Heart right ventricle (tissue), 16 donors: ENCODE measurements at places on chromosomes 7 and 10. TPM values are rescaled to one million over a fixed set of nuclear protein-coding genes. Genes with fewer than 3 reads are reported as not detected.

DNA sequence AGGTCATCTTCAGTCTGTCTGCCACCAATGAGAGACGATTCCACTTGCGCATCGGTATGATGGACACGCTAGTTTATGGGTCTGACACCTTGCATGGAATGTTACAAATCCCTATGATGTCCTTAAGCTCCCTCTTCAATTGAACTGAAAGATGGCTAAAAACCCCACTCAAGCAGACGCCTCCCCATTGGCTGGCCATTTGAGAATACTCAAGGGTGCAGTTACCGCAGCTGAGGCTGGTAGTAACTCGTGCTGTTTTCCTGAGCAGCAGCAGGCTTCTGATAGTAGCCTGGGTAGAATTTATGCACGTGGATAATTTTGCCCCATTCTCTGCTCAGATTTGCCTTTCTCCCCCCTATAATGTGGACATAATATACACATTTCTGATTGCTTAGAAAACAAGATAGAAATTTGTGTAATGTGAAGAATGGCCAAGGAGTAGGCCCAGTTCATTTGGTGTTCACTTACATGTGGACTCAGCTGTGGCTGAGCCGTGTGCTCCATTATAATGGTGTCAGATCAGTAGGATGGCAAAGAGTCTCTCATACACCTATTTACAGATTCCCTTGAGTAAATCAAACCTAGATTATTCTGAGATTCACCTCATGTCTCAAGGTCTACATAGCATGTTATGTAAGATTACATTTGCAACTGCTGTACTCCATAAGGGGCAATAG, 142.8 kb downstream of the HIBADH start:
- DNase-seq, result no peak

Gene SYCE1
- polyA plus RNA-seq, result 0.44 TPM

- no peak for DNase-seq
Observed at GRCh38 chr10:102435529-102436233, 3.3 kb upstream of the CUEDC2 start.

Gene ITGA8
- polyA plus RNA-seq, result 2.2 TPM

GRCh38 chr10:119135513-119135881, 30.0 kb downstream of the SFXN4 start:
- no peak for DNase-seq

Gene HPS1
- 39.4 TPM for polyA plus RNA-seq

GRCh38 chr7:123974326-123974908, 49.4 kb downstream of the SPAM1 start:
- DNase-seq, result no peak

GRCh38 chr10:31701546-31701945, 227.1 kb downstream of the ARHGAP12 start:
- no peak for DNase-seq

GRCh38 chr7:133535308-133535707, 282.4 kb downstream of the EXOC4 start:
- no peak for DNase-seq

Gene OPN1SW
- polyA plus RNA-seq, result not detected

DNA sequence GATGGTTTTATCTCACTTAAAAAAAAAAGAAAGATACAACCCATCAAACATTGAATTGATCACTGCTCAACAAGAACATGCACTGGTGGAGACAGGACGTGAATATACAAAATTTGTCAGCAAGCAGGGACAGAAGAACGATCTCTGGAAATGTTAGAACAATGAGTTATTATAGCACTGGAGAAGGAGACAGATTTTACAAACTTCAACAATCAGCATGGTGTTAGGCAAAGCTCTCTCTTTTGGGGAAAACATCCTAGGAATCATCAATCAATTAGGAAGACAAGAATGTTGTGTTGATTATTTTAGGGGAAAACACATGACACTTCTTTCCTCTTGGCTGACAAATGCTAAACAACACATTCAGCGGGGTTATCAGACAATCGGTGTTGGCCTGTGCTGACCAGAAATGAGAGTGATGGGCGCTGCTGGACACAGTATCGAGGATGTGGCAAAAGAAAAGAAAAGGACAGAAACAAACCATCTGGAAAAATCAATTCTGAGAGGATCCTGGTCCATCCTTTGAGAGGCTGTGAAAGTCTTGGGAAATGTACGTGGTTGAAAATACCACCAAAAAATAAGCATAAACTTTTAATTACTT, 103.9 kb downstream of the RAPGEF5 start:
- no peak for DNase-seq

Gene TMEM178B
- 5.5 TPM for polyA plus RNA-seq

Gene EBLN1
- polyA plus RNA-seq, result not detected

DNA sequence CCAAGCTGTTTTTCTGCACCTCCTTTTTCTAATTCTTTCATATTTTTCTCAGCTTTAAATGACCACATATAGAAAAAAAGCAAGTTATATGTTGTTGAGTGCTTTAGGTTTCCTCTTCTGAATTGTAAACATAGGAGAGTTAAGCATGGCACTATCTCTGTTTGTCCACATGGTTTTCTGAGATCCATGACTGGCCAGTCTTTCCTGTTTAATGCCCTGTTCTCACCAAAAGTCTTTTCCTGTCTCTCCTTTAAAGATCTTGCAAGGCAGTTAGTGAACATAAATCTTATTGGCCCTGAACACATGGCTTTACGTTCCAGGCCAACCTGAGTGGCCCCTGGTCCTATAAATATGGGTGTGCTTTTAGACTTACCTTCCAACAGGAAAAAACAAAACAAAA, 19.4 kb downstream of the TRPV5 start:
- DNase-seq, result no peak

GRCh38 chr10:17214526-17214925, 13.1 kb upstream of the TRDMT1 start:
- DNase-seq, result no peak

Gene MLXIPL
- polyA plus RNA-seq, result 22.8 TPM

Gene RAPGEF5
- 4.3 TPM for polyA plus RNA-seq

Gene CABCOCO1
- polyA plus RNA-seq, result 0.15 TPM

Gene GATA3
- polyA plus RNA-seq, result 1.2 TPM

- no peak for DNase-seq
Observed at GRCh38 chr10:58721601-58722281, 209.1 kb downstream of the BICC1 start.

DNA sequence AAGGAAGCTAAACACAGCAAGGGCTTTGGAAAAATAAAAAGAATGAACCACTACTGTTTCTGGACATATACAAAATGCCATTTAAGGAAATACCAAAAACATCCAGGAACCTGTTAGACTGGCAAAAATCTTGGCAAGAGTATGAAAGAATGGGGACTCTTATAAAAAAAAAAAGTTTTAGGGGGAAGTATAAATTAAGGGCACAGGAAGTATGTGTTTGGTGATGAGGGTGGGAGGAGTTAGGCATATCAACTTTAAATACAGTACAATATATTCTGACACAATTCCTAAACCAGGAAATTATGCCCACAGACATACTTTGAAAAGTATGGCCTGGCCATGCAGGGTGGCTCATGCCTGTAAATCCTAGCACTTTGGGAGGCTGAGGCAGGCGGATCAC, 74.2 kb downstream of the WAPL start:
- DNase-seq, result no peak

Gene PON1
- polyA plus RNA-seq, result 0.07 TPM

Gene ARHGEF35
- 0.41 TPM for polyA plus RNA-seq

GRCh38 chr10:34109952-34110702, 705.0 kb downstream of the PARD3 start:
- DNase-seq, result no peak

Gene CPVL
- polyA plus RNA-seq, result 85.5 TPM

Gene GPR15LG
- polyA plus RNA-seq, result not detected

- no peak for DNase-seq
Observed at GRCh38 chr10:60282771-60283353, 106.8 kb downstream of the ANK3 start.

DNA sequence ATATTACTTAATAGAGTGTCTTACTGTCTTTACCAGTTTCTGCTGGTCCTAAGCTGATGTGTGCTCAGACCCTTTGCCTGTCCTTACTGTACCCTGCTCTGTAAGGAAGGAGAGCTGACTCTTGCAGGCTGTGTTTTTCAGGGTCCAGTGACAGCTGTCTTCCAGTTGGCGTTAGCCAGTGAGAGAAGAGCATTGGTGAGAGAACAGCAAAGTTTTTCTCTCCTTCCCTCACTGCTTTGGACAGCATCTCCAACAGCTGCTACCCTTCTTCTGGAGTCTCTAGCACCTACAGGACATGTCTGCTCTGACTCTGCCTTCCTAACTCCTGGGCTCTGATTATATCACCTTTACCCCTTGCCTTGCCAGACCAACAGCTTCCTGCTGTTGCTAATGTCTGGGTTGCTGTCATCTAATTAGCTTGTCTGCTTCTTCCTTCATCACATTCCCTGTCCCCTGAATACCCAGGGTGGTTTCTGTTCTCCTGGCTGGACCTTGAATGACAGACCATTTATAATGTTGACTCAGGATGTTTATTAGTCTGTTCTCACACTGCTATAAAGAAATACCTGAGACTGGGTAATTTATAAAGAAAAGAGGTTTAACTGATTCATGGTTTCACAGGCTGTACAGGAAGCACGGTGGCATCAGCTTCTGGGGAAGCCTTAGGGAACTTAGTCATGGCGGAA, 23.5 kb upstream of the PANK1 start:
- DNase-seq, result no peak

DNA sequence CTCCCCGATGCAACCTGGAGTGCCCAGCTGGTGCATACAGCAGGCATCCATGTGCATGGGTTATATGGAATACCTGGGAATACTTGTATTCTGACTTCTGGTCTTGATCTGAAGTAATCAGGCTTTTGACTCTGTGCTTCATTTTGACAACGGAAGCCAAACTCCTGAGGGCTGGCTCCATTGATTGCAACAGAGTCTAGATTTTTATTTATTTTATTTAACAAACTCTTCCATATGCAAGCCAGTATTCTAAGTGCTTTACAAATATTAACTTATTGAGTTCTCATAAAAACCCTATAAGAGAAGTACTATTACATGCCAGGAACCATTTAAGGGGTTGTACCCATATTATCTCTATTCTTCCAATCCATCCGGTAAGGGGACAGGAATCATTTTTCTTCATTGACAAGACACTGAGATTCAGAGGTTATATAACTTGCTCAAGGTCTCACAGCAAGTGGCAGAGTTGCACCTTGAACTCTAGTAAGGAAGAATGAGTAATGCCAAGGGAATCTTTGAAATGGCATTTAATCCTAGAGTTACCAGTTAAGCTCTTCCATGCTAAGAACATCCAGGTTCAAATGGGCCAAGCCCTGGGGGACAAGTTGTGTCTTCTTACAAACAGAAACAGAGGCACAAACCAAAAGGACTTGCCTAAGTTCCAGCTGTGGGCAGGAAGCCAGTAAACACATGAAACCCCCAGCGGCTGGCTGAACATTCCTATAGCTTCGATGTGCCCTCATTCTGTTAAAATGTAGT, 241.0 kb downstream of the WDR11 start:
- no peak for DNase-seq

DNA sequence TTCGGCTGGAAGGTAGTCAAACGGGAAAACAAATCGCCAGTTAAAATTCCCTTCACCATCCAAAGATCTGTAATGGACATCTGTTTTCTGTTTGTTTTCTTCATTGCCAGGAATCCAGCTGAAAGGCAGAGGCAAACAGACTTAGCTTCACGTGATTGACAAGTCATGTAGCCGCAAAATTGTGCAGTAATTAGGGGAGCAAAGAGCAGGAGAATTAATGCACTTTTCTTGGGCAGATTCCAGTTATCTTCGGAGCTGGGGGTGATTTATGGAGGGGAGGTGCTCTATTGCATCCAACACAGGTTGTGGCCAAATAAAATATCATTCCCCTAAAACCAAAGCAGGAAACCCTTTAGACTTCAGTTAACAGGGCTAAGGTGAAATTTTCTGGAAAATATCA, 162.2 kb downstream of the MYOF start:
- DNase-seq, result no peak

GRCh38 chr10:132328106-132328505, 3.9 kb upstream of the LRRC27 start:
- DNase-seq, result no peak

DNA sequence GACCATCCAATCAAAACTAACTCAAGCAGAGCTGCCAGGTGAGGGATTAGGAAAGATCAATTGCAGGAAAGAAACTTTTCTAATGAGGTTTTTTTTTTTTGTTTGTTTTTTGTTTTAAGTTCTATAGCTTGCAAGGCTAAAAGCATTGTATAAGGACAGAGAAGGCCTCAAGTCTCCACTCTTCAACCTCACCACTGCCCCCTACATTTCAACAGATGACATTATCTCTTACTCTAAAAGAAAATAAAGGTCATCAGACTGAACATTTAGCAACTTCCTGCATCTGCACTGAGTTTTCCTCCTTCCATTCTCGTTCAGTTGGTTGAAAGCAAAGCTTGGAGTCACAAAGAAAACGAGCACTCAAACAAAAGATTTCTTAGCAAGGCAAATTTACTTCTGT, 45.2 kb upstream of the EXOC4 start:
- DNase-seq, result no peak

Gene NEUROD6
- polyA plus RNA-seq, result not detected

Gene TAS2R4
- 0.03 TPM for polyA plus RNA-seq

Gene PAX4
- polyA plus RNA-seq, result not detected

Gene SLC25A28
- polyA plus RNA-seq, result 116 TPM

Gene C10orf105
- 0.03 TPM for polyA plus RNA-seq

- no peak for DNase-seq
Observed at GRCh38 chr7:55491346-55491745, 81.0 kb downstream of the VOPP1 start.

Gene TUBB8
- polyA plus RNA-seq, result 0.04 TPM

DNA sequence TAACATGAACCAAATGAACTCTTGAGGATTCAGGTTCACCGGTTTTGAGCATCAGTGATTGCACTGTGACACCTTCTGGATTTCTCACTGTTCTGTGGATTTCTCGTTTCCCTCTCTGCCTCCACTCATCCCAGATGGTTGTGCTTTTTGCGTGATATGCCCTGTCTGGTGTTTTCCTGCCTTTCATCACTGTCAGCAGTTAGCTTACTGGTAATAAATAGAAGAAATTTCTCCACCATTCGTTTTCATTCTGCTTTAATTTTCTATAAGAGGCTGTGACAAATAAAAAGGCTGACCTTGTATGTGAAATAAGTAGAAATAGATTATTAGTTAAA, 16.2 kb downstream of the BPGM start:
- no peak for DNase-seq

Gene JCAD
- polyA plus RNA-seq, result 7.7 TPM
